AG08396 (cell line): ENCODE measurements at places on chromosomes 3 and 15.

GRCh38 chr15:58273104-58273503 lies 134.9 kb downstream of the AQP9 start:
- DNase-seq, result no peak

DNA sequence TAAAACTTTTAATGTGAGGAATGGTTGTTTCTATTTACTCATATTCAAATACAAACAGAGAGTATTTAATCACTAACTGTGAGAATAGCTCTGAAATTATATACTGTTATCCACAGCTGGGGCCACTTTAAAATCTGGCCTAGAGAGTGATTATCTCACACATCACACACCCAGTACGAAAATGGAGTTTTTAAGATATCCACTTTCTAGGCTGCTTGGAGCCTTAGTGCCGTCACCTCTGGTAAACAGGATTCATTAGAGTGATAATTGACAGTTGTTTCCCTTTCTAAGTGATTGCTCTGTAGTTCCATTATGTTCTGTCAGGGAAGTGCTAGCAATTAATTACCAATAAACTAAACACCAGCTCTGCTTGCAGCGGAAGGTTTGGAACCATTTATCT lies 942.4 kb downstream of the FHIT start:
- DNase-seq, result no peak

DNA sequence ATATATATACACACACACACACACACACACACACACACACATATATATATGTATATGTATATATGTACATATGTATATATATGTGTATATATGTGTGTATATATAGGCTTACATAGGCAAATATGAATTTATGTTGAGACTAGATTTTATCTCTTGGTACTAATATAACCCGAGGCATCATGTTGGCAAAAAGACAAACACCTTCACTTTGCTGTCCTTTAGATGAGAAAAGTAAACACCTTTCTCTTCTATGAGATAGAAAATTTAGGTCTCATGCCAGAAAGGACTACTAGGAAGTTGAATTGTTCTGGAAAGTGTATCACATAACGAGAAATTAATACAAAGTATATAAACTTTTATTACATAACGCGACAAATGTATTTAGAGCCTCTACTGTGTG lies 19.6 kb upstream of the LEO1 start:
- no peak for DNase-seq

DNA sequence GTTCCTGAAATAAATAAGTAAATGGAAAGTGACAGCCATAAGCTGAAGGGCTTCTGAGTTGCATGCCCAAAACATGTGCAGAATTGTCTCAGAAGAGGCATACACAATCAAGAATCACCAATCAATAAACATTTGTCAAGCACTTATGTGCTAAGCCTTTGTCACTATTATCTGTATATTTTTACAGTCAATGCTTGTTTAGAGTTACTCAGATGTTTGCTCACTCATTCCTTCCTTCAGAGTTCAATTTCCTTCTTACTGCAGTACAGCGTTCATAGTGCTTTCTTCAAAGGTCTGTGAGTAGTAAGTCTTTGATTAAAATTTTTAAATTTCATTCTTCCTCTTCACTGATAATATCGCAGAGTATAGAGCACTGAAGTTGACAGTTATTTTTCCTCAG lies 17.2 kb downstream of the FOXL2NB start:
- no peak for DNase-seq

DNA sequence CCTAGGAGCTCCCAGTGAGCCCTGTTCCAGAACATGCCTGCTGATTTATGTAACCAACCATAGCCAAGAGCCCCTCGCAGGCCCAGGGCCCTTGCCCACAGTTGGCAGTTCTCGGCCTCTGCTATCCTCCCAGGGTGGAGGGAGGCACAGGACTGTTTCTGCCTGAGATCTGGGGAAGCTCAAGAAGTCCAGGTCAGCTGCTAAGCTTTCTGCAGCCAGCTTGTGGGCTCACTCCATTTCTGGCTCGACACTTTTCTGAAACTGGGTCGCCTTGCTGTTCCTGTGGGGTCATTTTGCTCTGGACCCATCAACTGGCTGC lies 72.5 kb upstream of the HERC1 start:
- DNase-seq, result no peak

DNA sequence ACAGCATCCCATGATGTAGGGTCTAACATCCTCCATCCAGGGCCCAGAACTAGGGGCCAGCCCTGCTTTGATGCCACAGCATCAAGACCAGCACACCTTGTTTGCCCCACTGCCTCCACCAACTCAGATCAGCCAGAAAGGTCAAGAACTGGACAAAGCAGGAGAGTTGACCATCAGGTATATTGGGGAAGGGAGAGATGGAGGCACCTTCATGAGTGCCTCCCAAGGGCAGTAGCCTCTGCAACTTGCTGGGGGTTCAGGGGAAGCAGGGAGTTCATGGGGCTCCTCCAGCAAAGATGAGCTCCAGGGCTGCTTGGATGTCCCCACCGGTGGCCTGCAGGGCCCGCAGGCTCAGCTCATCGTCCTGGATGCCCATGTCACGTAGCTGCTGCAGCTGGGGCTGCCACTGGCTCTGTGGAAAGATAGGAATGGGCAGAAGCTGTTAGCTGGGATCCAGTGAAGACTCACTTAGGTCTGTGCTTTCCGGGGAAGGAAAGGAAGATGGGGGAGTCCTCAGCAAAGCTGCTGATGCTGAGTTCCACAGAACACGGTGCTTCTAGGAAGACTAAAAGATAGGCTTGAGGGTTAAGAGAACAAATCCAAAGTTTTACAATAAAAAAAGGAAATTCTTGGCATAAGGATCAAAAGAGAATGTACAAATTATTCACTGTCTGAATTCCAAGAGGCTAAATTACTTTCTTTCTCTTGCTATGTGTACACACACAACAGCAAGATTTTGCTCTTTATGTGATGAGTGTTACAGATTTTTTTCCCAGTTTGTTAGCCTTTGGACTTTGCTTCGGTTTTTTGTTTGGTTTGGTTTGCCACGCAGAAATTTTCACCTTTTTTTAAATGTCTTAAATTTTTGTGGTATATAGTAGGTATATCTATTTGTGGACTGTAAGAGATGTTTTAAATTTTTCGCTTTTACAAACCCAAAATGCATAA lies 12.3 kb upstream of the SEMA7A start:
- DNase-seq, result no peak

DNA sequence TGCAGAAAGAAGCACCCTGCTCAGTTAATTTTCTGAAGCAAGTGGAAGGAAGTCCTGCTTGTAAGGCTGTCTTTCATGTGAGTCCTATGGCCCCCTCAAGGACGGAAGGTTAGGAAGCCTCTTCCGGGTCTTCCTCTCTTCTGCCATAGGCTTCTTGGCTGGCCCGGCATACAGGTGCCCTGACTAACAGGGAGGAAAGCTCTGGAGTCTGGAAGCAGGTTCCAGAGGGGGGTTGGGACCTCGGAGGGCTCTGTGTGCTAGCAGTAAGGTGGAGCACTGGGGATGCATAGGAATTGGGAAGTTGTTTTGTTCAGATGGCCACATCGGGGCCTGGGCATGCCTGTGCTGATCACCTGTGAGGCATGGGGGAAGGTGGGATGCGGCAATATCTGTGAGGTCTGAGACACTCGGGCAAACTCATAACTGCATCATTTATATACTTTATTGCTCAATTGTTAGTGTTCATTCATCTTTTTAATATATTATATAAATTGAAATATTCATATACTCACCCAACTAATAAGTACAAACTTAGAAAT lies 49.6 kb downstream of the TRAK1 start:
- no peak for DNase-seq

DNA sequence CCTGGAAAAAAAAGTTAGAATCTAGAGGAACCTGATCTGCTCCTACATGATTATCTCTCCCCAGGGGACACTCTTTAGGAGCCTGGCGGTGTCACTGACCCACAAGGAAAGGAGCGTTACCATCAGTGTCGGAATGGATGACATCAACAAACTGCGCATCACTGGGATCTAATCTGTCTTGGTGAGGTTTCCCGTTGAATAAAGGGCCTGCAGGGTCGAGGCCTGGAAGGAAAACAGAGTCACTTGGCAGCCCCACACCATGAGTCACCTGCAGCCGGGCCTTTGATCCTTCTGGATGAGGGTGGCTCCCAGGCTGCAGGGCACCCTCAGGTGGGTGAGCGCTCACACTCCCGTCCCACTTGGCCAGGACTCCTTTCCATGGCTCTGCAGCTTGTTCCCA lies 25.0 kb downstream of the LIPH start:
- no peak for DNase-seq

- DNase-seq, result peak; percentile 77
Observed at GRCh38 chr15:71294911-71295602, 179.8 kb downstream of the THSD4 start.

GRCh38 chr3:182490596-182491491 lies 302.5 kb upstream of the ATP11B start:
- DNase-seq, result no peak

- DNase-seq, result no peak
Observed at GRCh38 chr15:70189826-70190695, 92.3 kb upstream of the TLE3 start.

DNA sequence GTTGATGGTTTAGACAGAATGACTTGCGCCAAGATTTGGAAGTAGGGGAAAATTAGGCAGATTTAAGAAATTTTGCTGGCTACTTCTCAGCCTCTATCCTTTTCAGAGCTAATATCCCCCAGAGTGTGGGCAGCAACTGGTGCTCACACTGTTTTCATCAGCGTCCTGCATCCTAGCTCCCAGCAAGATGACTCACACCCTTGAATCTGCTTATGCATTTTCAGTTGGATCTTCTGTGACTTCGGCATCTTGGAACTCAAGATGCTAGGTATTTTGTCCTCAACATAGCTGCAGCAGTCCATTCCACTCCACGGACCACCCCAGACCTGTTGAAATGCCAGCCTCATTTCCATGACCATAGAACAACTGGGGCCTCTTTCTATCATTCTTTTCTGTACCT lies 336.1 kb upstream of the NR2F2 start:
- DNase-seq, result peak; percentile 13

DNA sequence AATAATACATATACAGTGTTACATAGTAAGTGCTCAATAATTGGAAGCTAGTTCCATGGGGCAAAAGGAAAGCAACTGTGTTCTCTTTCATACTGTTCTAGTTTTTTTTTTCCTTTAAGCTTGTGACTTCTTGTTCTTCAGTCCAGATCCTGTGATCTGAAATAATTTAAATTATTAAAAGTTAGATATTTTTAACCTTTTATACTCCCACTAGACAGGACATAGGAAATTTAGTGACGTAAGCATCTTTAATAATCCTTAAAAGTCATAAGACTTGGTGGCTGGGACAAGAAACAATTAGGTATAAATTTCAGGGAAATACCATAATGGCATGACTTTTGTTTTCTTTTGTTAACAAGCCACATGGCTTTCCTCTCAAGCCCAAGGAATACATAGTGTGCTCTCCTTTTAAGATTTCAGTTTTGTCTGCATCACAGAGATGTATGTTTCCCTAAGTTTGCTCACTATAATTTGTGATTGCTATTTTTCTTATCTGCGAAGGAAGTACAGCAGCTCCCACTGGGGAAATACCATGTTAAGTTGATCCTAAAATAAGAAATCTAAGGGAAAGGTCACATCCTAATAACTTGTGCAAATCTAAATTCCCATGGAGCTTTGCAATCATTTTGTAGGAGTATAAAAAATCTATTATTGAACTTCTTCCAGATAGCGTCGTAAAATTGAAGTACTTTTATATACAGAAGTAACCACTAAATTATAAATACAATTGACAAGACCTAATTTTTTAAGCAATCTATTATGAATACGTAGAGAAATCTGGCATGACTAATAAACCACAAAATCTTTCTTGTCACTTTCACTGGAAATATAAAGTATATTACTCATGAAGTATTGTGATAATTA lies 30.1 kb downstream of the PPARG start:
- no peak for DNase-seq

DNA sequence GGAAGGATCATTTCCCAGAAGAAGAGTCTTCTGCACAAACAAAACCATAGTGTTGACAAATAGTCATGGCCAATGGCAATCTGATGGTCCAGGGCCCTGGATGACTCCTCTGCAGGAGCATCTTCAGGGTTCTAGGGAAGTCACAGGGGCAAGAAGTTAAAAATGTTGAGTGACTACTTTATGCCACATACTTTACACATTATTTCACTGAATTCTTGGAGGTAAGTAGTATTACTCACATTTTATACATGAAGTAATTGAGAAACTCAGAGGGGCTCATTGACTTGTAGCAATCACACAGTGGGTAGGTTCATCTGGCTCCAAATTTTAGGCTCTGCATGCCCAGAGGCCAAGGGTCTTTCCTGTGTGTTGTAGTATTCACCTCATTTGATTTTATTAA lies 430.2 kb upstream of the MCTP2 start:
- no peak for DNase-seq

- DNase-seq, result no peak
Observed at GRCh38 chr3:9244495-9245183, 4.8 kb downstream of the SRGAP3 start.
